Hepatocyte (in vitro differentiated cells): ENCODE measurements at places on chromosomes 5 and 9. TPM values are rescaled to one million over a fixed set of nuclear protein-coding genes. Genes with fewer than 3 reads are reported as not detected.

DNA sequence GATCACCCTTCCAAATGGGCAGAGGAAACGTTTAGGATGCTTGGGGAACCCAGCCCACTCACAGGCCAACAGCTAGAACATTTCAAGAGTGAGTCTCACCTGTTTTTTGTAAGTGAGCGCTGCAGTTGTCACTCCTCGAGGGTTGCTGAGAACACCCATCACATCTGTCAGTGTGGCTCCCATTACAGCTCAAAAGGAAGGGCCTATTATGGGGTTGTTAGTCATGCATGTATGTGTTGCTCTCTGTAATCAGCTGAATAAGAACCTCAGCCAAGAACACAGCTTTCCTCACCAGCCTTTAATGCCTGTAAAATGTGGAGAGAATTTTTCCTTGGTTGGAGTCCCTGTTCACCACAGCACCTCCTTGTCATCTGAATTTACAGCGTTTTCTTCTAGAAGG is 196.3 kb upstream of the KLF4 start:
- H3K27ac ChIP-seq: no peak overlapping the region
- peaks cover 3% of the 10 kb centered on the region for H3K4me1 ChIP-seq
- no peak overlapping the region for H3K4me3 ChIP-seq
- H3K36me3 ChIP-seq: no peaks in the 10 kb centered on the region
- no peak for DNase-seq
- H3K27me3 ChIP-seq: no peaks in the 10 kb centered on the region

The PCDHB7 gene
- 0.48 and 0.53 TPM in 2 replicates for total RNA-seq

The SLC28A3 gene
- 1.4 and 1.7 TPM in 2 replicates for total RNA-seq

The GADD45G gene
- total RNA-seq: 14.7 and 15.7 TPM in 2 replicates
